Mammary epithelial cell (primary cell): ENCODE measurements at places on chromosomes 6 and 20.

DNA sequence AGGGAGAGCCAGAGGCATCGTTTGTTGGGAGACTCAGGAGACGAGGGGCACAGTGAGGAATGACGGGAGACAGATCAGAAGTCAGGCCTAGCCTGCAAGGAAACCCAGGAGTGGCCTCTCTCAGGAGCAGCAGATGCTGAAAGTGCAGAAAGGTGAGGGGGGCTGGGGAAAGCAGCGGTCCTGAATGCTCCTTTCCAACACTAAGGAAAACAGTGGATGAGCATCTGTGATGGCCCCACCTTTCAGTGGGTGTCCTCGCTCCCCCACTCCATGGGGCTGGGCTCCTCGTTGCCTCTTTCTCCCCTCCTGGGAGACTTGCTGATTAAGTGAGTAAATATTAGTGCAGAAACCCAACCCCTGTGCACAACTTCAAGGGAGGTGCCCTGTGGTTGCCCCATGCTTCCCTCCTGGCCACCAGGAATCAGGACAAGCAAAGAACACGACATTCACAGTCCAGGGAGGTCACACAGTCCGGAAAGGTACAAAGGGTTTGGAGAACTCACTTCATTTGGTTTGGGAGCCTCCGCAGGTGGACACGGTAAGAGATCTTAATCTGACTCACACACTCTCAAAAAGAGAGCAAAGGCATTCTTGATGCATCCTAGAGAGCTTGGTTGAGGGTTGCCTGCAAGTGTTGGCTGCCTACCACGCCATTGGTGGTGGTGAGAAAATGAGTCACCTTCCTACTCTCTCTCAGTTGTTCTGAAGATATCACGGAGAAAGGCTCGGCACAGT lies 9.7 kb upstream of the BPIFB1 start:
- DNase-seq, result no peak

DNA sequence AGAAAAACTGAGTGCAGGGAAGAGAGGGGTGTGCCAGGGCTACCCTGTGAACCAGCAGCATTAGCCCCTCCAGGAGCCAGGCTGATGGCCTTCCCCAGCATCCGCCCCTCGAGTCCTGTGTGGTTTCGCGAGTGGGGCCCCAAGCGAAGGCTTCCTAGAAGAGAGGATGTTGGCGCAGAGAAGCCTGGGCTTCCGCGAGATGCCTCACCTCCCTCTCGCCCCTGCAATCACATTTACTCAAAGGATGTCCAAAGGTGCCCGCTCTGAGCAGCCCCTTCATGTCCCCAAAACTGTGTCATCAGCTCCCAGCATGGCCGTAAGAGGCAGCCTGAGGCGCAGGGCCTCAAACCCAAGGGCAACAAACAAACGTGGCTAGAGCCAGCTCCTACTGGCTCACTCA lies 111.7 kb downstream of the PREX1 start:
- DNase-seq, result no peak

GRCh38 chr20:13245250-13245723 lies 24.2 kb downstream of the ISM1 start:
- DNase-seq, result no peak

- peak; percentile 68 for DNase-seq
These were observed 136.5 kb upstream of the PRND start for GRCh38 chr20:4585104-4585753.
